ENCODE measurements at places on chromosomes 6 and 20.
A peak's percentile ranks its signal among the peaks of the same experiment; 100 is the strongest.

- no peak for DNase-seq
Measured at GRCh38 chr6:38150681-38151296, 331.3 kb downstream of the ZFAND3 start.

DNA sequence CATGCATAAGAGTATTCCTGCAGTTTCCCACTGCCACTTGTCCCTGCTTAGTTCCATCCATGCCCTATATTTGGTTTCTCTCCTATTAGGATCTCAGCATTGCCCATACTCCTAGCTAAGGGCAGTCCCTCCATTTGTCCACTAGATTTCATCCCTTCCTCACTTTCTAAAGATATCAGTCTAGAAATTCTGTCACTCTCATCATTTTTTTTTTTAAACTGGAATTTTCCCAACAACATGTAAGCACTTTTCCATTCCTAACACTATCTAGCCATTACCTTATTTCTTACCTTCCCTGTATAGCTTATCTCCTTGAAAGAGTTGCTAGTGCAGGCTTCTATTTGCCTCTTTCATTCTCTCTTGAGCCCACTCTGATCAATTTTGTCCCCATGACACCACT, 312.2 kb downstream of the BTBD3 start:
- no peak for DNase-seq

- DNase-seq, result no peak
Measured at GRCh38 chr6:47490676-47491075, 13.1 kb downstream of the CD2AP start.

- DNase-seq, result no peak
Measured at GRCh38 chr6:21075986-21076385, 517.6 kb upstream of the SOX4 start.

- DNase-seq, result no peak
Measured at GRCh38 chr6:35036828-35037663, 104.1 kb downstream of the TCP11 start.

GRCh38 chr20:8646033-8646441, 422.9 kb upstream of the PLCB4 start:
- DNase-seq, result peak; percentile 52

- no peak for DNase-seq
Measured at GRCh38 chr6:30323806-30324205, 2.9 kb upstream of the TRIM39 start.

DNA sequence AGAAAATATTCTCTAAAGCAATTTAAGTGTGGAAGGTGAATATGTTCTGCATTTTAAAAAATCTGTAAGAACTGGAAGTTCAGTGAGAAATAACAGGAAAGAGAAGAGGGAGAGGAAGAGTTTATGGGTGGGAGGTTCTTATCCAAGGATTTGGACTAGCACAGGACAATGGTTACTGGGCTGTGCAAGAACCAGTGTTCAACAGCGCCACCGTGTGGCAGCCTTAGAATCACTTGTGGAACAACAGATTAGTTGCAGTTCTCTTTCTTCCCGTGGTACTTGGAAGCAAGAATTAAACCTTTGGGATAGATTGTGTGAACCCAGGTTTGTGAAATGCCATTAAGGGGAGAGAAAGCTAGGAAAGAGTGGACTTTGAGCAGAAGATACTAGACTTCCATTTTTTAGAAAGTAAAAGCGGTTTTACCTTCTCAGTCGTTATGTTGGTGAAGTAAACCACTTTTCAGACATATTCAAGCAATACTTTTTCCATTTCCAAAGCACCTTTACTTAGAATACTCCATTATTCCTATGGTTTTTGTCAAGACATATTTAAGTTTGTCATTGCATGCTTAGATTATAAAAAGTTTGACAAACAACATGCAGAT, 436.7 kb downstream of the RNF144B start:
- DNase-seq, result peak; percentile 1
